HS-27A (cell line): ENCODE measurements at places on chromosomes 7 and 10.

DNA sequence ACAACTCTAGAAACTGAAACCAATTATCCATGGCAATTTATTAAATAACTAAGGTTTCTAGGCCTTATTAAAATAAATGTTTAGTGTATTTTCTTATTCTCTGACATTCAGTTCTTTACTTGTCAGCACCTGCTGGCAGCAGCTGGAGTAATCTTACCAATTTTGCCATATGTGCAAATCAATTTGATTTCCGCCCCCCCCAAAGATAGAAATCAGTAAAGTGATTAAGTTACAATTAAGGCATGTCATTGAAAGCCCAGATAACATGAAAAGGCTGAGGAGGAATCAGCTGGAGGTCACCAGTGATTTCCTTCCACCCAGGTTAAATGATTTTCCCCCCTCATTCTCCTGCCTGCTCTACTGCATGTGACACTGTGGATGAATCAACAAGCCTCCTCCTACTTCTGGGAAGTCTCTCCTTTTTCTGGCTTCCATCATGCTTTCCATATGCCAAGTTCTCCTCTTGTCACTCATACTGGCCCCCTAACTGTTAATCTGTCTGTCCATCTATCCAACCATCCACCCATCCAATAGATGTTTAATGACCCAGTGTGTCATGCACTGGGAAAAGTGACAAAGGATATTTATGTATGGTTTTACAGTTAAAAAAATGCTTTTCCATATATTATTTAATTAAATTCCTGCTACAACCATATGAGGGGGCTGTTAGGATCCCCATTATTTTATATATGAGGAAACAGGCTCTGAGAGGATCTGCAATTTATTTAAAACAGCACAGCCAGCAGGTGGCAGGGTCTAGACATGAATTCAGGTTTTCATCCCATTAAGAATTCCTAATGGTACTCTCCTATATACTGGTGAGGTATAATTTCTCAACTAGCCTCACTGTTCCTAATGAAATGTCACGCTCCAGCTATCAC, 116.5 kb downstream of the ATXN7L1 start:
- DNase-seq: peak; percentile 23

DNA sequence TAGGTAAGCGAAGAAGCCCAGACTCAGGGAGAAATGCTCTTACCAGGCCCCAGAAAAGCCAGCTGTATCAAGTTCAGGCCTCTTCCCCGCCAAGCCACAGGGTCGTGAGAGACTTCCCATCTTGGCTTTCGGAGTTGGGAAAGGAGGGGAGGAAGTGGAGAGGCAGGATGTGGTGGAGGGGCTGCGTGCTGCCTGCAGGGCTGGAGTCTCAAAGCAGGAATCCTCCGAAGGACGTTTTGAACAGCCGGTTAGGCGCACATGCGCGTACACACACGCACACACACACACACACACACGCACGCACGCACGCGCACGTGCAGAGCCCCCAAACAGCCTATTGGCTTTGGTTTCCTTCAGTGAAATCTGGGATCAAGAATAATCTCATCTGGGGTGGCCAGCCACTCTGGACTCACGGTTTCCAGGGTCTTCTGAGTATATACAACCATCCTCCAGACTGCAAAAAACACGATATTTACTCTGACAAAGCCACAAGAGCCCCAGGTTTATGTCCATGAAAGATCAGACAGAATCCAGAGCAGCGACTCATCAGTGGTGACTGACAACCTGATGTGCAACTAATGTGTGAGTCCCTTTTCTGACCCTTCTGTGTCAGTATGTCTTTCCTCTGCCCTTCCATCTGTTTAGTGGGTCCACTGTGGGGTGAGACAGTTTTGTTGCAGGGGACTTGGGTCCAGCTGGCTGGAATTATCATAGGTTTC, 115.0 kb upstream of the ZNF438 start:
- no peak for DNase-seq

- DNase-seq: no peak
Measured at GRCh38 chr7:132053871-132054270, 497.4 kb upstream of the PODXL start.

DNA sequence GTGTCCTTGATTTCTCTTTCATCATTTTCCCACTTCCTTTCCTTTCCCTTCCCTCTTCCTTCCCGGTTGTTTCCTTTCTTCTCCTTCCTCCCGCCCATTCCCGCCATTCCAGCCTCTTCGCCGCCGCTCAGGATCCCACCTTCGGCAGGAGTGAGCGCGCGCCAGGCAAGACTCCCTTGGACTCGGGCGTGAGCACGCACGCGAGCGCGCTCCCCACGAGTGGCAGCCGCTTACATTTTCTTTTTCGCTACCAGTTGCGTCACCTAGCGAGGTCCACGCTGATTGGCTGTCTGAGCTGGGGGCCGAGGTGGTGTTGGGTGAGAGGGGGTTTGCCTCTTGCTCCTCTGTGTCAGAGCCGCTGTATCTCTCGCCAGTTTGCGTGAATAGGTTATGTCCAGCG, 11.8 kb downstream of the ZAN start:
- no peak for DNase-seq
